ENCODE measurements at places on chromosomes 2 and 18.

- DNase-seq: peak; percentile 25
Measured at GRCh38 chr2:215396595-215397313, 39.1 kb downstream of the FN1 start.

DNA sequence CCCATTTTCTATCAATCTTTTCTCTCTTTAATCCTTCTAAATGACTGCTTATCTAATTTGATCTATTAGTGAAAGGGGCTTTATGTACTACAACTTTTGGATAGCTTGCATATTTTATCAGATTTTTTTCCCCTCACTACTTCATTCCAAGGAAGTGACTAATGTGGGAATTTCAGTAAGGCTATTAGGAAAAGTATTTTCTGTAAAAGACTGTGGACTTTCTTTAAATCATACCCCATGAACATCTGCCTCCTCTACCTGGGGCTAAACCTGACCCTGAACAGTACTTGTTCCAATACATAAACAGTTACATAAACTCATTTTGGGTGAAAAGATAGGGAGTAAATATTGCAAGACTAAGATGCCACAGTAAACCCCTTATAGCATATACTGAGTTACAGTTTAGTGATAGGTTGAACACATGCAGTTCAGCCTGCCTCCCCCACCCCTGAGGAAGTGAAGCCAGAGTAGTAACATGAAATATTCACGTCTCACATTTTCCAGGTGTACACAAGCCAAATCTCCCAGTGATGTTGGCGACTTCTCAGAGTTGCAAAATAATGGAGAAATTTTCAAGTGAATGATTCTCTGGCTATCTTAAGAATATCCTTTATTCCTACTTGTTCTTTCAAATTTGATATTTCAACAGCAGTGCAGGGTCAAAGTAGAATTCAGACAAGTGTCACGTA is 590.9 kb upstream of the ZEB2 start:
- no peak for DNase-seq

- no peak for DNase-seq
Measured at GRCh38 chr18:78430131-78430758, 549.4 kb upstream of the SALL3 start.

- DNase-seq: no peak
Measured at GRCh38 chr2:74975016-74975415, 16.6 kb downstream of the POLE4 start.

DNA sequence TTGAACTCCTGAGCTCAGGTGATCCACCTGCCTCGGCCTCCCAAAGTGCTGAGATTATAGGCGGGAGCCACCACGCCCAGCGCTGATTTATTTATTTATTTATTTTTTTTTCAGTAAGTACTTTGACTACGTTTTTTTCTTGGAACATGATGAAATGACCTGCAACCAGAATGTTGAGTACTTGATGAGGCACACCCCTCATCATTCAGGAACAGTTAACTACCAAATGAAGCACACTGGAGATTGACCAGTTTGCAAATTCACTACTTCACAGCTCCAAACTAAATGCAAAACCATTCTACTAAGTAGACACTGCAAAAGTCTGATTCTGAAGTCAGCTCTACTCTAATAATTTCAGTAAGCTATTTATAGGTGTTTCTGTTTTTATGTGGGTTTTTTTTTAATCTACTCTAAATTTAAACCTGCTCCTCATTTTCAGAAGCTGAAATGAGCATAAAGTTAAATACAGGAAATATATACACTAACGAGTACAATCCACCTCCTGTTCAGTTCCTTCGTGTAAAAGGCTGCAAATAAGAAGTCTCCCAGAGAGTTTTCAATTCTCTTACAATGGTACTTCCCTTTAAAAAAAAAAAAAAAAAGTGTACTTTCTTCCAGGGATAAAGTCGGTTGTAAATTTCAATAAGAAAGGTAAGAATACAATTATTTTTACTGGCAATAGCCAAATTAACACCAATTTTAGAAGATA is 1.4 kb downstream of the GFPT1 start:
- no peak for DNase-seq

- DNase-seq: no peak
Measured at GRCh38 chr2:150141226-150142001, 346.1 kb downstream of the RND3 start.

DNA sequence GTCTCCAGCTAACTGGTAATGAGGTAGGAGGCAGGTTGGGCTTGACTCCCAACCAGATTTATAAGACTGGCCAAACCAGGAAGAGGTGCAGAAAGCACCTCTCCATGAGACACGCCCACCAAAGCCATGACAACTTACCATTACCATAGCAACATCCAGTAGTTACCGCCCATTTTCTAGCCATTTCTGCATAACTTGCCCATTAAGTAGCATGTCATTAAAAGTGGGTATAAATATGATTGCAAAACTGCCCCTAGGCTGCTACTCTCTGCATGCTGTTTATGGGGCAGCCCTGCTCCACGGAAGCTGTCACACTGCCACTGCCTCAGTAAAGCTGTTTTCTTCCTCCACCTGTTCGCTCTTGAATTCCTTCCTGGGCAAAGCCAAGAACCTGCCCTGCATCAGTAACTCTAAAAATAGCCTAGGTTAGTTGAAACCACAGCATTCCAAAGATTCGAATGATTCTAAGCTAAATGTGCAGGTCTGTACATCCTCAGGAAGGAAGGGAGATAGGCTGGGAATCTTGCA is 131.9 kb downstream of the ATL2 start:
- DNase-seq: no peak

DNA sequence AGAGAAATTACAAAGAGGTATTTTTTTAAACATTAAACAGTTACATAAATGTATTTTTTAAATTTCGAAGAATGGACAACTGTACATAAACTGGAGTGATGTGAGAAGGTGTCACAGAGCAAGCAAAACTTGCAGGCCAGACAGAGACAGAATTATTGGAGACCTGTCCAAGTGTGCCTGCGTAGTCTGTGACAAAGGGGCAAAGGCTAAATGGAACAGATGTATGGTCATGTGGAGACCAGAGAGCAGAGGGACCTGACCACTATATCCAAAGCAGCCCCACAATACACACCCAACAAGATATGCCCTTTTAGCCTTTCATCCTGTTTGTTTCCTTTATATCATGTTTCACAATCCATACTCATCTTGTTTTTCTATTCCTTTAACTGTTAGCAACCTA is 225.3 kb upstream of the VWC2L start:
- DNase-seq: no peak

DNA sequence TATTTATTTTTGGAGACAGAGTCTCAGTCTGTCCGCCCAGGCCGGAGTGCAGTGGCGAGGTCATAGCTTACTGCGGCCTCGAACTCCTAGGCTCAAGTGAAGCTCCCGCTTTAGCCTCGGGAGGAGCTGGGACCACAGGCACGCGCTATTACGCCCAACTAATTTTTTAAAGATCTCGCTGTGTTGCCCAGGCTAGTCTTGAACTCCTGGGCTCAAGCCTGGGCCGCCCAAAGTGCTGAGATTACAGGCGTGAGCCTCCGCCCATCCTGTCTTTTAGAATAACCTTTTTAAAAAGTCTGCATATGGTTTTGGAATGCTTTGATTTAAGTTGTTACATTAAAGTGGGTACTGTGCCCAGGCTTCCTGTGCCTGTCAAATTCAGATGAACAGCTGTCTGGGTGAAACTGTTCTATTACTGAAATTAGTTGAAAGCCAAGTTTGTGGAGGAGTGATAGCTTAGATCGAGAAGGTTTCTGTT is 944 bp downstream of the RAB3GAP1 start:
- DNase-seq: no peak

DNA sequence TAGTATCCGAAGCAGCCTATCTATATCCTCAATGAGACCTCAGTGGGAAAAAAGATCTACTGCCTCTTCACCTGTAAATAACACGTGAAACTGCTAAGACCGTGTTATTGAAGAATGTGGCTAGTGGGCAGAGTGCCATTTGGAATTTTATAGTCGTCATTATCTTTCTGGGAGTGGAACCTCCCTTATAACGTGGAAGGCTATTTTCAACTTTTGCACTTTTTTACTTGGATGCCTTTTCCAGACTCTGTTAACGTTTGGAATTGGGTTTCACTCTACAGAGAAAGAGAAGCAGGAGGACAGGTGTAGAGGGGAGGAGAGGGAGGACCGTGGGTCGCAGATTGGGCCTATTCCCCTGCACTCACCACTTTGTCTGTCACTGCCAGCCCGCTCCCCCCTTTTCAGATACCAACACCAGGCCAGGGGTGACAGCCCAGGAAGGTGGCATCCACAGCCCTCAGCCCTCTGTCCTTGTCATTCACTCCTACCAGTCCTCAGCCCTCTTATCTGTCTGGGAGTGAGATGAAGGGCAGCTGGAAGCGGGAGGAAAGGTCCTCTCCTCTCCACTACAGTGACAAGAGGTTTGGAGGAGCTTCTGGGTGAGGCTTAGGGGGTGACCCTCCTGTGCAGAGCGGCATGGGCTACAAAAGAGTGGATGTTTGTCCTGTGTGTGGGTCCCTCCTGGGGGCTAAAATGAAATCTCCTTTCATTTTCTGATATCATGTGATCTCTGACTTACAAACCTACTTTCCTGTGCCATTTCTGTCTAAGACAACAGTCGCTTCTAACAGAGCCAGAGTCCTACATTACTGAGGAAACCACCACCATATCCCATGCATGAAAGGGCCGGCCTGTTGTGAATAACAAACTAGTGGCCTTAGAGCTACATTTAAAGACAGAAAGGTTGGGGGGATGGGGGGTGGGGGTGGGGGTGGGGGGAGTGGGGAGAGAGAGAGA is 23.9 kb upstream of the CEP68 start:
- DNase-seq: no peak

GRCh38 chr2:176960736-176961520 is 251.7 kb upstream of the HNRNPA3 start:
- no peak for DNase-seq

- no peak for DNase-seq
Measured at GRCh38 chr2:114001937-114002336, 112.0 kb downstream of the ACTR3 start.

- no peak for DNase-seq
Measured at GRCh38 chr2:135657806-135658582, 83.7 kb upstream of the UBXN4 start.

DNA sequence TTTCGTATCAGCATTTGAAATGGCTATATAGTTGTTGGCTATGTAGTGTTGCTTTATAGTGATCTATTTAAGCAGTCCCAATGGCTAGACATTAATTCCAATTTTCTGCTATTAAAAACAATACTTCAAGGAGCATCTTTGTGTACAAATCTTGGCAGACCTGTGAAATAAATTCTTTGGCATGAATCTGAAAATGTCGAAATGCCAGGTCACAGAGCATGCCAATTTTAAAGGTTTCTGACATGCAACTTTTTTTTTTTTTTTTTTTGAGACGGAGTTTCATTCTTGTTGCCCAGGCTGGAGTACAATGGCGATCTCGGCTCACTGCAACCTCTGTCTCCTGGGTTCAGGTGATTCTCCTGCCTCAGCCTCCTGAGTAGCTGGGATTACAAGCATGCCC is 26.8 kb upstream of the CABLES1 start:
- DNase-seq: no peak

GRCh38 chr2:27078267-27079194 is at the start of gene EMILIN1:
EMILIN1 (plus strand) TSS chr2:27078615; CDS start chr2:27079066, 451 bp downstream.
- DNase-seq: peak; percentile 94

- no peak for DNase-seq
Measured at GRCh38 chr2:190781604-190782198, 98.9 kb upstream of the GLS start.

GRCh38 chr2:236081171-236081570 is 87.0 kb downstream of the GBX2 start:
- no peak for DNase-seq

GRCh38 chr2:196040218-196040617 is 28.4 kb downstream of the DNAH7 start:
- no peak for DNase-seq

DNA sequence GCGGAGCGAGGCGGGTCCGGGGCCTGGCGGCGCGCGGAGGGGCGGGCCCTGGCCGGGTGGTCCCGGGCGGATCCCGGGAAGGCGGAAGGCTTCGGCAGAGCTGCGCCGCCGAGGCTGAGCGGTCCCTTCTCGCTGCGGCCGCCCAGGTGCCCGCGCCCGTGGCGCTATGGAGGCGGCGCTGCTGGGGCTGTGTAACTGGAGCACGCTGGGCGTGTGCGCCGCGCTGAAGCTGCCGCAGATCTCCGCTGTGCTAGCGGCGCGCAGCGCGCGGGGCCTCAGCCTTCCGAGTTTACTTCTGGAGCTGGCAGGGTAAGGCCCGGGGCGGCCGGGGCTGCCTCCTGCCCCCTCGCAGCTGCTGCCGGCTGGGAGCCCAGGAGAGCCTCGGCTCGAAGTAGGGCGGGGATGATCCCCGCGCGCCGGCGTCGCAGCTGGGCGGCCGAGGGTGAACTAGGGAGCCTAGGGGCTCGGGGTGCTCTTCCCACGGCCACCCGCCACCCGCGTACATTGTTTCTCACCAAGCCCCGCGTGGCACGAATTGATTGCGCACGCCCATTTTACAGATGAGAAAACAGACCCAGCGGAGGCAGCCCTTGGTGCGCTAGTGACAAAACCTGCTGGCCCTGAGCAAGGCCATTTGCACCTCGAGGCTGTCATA is at the start of gene SLC66A3:
Gene SLC66A3, plus strand, starts transcription at position 87 of the 655 bp plus-strand sequence. Its CDS starts 80 bp downstream, at position 167.
- DNase-seq: peak; percentile 29

GRCh38 chr2:241891988-241892298 is 22.4 kb downstream of the RTP5 start:
- no peak for DNase-seq

DNA sequence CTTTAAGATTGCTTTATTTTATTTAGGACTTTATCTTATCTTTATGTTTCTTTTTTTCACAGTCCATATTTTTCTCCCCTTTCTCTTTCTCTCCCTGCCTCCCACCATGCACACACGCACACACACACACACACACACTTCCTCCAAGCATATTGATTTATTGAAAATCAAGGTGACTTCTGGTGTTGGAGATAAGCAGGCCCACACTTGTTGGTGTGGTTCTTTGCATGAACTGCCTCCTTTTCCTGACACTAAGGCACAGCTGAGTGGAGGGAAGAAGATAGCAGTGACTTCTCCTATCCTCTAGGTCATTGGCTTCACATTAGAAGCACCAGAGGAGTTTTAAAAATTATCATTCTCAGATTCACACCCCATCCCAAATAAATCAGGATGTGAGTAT is 18.0 kb downstream of the TBR1 start:
- no peak for DNase-seq

DNA sequence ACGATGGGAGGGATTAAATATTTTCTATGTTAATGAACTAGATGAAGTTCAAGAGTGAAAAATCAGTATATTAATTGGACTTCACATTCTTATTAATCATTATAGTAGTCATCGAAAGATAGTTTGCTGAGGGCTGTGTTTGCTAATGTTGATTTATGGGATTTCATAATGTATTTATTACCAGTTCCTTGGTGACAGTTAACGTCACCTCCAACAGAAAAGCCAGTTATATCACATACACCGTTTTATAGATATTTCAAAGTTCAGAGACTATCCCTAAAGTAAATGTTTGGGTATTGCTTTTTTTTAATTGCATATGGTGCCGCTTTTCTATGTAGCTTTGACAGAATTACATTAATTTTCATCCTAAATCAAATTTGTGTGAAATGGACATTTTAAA is 49.4 kb upstream of the SP5 start:
- DNase-seq: no peak

DNA sequence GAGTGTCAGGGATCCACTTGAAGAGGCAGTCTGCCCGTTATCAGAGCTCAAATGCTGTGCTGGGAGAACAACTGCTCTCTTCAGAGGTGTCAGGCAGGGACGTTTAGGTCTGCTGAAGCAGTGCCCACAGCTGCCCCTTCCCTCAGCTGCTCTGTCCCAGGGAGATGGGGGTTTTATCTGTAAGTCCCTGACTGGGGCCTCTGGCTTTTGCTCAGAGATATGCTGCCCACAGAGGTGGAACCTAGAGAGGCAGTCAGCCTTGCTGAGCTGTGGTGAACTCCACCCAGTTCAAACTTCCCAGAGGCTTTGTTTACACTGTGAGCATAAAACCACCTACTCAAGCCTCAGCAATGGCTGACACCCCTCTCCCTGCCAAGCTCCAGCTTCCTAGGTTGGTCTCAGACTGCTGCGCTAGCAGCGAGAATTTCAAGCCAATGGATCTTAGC is 38.1 kb downstream of the PLEK start:
- DNase-seq: no peak
